Astrocyte of the spinal cord (primary cell): ENCODE measurements at places on chromosomes 12 and 14.

DNA sequence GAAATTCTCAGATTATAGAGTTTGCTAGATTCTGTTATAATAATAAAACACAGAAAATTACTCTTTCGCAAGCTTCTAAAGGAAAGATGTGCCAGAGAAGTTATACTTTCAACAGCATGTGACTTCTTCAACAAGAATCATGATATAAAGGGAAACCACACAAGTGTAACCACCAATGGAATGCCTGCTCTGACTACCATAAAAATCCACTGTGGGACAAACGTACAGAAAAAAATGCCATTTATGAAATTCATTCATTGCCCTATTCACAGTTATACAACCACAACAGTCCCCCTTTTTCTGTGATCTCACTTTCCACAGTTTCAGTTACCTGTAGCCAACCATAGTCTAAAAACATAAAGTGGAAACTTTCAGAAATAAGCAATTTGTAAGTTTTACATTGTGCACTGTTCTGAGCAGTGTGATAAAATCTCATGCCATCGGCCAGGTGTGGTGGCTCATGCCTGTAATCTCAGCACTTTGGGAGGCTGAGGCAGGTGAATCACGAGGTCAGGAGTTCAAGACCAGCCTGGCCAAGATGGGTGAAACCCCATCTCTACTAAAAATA lies 3.2 kb downstream of the CATSPERB start:
- DNase-seq, result no peak

DNA sequence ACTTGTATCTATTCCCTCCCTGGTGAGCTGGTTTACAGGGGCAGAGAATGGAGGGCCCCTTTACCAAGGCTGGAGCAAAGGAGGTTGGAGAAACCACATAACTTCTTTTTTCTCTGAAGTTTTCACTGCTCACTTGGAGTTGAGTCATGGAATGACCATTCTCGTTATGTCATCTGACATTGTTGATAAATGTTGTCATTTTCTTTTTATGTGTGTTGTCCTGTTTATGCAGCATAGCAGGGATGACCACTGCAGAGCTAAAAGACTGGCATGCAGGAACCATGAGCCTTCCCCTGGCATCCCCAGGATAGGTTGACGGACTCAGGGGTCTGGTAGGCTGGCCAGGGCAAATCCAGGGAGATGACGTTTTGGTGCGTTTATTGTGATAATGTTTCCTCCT lies 256.8 kb upstream of the DDHD1 start:
- peak; percentile 43 for DNase-seq

- DNase-seq, result no peak
Measured at GRCh38 chr12:128916425-128916824, 63.1 kb downstream of the GLT1D1 start.

DNA sequence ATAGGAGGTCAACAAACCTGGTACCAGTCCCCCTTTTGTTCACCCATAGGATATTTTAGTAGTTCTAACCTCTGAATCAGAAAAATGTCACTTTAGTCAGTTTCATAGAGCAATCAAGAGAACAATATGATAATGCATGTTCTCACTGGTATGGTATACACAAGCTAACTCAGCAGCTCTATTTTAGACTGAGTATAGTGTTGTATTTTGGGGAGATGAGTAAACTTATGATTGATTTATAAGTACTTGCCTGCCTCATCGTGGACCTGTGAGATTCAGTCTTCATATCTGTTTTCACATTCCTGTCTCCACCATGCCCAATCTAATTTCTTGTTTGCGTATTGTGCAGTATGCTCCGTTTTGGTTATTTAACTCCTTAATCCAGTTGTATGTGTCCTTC lies 20.9 kb downstream of the COX16 start:
- no peak for DNase-seq

GRCh38 chr14:55114720-55115119 lies 14.3 kb upstream of the LGALS3 start:
- DNase-seq, result no peak

DNA sequence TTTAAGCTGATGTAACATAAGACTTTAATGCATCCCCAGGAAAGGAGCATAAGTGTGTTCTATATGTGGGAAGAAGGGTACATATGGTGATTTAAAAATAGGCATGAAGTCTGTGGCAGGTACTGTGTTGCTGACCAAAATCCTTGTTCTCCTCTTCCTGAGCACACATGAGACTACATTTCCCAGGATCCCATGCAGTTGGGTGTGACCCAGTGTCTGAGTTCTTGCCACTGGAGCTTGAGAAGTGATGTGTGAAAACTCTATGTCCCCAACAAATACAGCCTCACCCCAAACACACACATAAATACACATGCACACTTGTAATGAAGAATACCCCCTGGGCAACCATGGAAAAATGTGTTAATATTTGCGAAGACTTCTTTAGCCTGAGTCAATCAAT lies 8.5 kb upstream of the SMIM10L1 start:
- DNase-seq, result no peak

GRCh38 chr12:62805517-62805916 lies 129.4 kb downstream of the PPM1H start:
- DNase-seq, result no peak
